ENCODE measurements at places on chromosomes 11 and 22.

- no peak for DNase-seq
Observed at GRCh38 chr22:37734964-37735451, 38.2 kb downstream of the TRIOBP start.

- DNase-seq, result no peak
Observed at GRCh38 chr11:35011389-35011788, 95.0 kb downstream of the PDHX start.

DNA sequence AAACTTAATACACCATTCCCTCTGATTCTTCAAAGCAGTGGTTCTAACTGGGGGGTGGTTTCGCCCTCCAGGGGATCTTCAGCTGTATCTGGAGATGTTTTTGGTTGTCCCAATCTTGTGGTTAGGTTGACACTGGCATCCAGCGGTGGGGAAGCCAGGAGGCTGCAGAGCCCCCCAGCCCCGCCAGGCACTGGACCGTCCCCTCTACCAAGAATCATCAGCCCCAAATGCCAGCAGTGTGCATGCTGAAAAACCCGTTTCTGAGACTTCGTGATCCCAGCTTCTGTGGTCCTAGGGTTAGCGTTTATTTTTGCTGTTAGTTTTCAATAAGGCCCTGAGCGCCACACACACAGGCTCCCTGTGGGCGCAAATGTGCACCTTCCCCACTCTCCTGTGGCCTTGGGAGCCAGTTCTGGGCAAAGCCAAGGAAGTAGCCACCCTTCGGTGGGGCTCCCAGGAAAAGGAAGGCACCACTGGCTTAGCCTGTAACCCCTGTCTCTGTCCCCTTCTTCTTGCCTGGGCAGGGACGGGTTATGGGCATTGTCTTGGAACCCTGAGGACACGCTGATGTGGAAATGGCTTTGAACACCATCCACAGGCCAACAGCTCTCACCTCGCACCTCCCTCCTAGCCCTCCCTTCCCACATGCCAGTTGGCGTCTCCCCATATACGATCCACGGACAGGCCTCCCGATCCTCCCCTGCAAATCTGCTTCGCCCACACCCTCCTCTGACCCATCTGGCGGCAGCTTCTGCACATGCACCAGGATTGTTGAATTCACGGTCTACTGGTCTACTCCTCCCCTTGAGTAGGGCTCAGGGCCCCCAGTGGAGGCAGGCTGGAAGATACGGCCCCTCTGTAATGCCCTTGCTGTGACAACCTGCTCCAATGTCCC is 71.4 kb upstream of the CCND1 start:
- DNase-seq, result no peak

GRCh38 chr11:15938121-15938611 is 418.2 kb downstream of the SOX6 start:
- no peak for DNase-seq

- no peak for DNase-seq
Observed at GRCh38 chr11:22037505-22037904, 155.4 kb upstream of the ANO5 start.

- no peak for DNase-seq
Observed at GRCh38 chr11:16786131-16786530, 47.7 kb downstream of the C11orf58 start.

All from NCI-H1092 (cell line).